ENCODE measurements at places on chromosomes 5 and 9.

GRCh38 chr5:126741361-126741760, 35.6 kb upstream of the LMNB1 start:
- no peak for DNase-seq

DNA sequence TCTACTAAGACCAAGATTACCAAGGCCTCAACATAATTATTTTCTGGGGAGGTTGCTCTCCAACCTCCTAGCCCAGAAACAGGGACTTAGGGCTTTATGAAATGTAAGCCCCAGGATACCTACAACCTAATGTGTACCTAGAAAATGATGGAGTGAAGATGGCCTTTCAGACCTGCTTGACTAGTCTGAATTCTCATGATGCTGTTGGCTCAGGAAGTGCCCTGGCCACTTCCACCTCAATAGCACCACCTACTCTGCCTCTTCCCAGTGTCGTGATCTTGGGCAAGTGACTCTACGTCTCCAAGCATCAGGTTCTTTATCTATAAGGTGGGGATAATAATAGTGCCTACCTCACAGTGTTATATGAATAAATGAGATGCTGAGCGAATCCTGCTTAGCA, 57.9 kb upstream of the GARNL3 start:
- DNase-seq, result no peak

- no peak for DNase-seq
These were observed 234.5 kb upstream of the MAP3K1 start for GRCh38 chr5:56580864-56581263.

DNA sequence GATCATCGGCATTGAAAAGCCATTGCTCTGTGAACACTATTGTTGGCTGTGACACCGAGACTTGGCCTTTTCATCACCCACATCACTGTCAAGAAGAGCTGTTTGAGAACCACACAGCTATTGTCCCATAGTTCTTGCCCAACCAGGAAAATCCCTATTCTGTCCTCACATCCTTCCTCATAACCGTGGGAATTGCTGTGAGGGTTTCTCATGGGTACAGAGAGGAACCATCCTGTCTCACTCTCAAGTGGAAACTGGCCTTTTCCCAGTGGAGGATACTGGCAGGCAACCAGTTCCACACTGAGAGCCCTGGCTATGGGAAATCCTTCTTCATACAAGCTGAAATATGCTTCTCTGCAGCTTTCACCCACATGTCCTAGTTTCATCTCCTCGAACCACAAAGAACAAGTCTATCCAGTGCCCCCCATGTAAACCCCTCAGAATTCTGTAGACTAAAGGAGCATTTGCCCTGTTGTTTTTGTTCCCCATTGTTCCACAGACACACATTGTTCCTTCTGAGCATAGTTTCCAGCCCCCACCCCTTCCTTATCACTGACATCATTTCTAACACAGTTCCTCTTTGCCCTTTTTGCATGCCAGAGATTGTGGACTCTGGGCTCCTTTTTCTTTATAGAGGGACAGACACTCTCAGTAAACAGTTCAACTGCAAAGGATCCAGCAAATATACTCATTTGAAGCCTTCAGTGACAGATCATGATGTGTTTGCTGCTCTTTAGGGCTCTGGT, 57.8 kb upstream of the C5orf46 start:
- DNase-seq, result no peak

DNA sequence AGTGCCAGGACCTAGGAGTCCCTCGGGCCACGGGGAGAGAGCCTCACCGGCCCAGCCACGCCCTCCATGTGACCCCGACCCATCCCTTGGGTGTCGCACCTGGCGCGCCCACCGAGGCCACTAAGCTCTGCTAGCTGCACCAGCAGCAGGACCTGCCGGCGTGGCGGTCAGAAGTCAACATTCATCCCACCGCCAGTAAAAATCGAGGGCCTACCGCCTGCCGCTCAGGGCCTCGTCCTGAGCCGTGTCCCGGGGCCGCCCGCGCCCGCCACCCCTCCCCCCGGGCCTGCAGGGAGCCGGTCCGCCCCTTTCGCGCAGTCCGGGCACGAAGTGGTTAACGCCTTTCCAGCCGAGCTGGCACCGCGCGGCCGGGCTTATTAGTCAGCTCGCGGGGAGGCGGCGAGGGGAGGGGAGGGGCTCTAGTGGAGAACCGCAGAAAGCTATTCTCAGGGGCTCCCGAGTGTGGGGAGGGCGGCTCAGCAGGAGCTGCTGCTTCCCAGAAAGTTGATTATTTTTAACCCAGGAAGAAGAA, 124.4 kb downstream of the C9orf50 start:
- DNase-seq, result peak; percentile 93
